ENCODE measurements at places on chromosomes 5 and 9. TPM values are rescaled to one million over a fixed set of nuclear protein-coding genes. Genes with fewer than 3 reads are reported as not detected.

Gene PIP5KL1
- total RNA-seq, result 0.28 TPM

Gene TARS1
- total RNA-seq, result 219 TPM

Gene SPINK4
- total RNA-seq, result not detected

Gene PDE4D
- total RNA-seq, result 9.2 TPM

- no peak overlapping the region for H3K27ac ChIP-seq
- no peak for DNase-seq
- no peaks in the 10 kb centered on the region for H3K27me3 ChIP-seq
- H3K4me1 ChIP-seq, result no peaks in the 10 kb centered on the region
- H3K36me3 ChIP-seq, result no peaks in the 10 kb centered on the region
- H3K4me3 ChIP-seq, result no peak overlapping the region
Observed at GRCh38 chr5:148201151-148201550, 1.7 kb upstream of the SPINK6 start.

GRCh38 chr5:122376250-122376649, 64.2 kb downstream of the SNCAIP start:
- H3K27me3 ChIP-seq, result no peaks in the 10 kb centered on the region
- H3K36me3 ChIP-seq, result no peaks in the 10 kb centered on the region
- no peak overlapping the region for H3K4me3 ChIP-seq
- DNase-seq, result no peak

GRCh38 chr5:88689668-88690408, 193.1 kb downstream of the MEF2C start:
- H3K4me3 ChIP-seq, result no peak overlapping the region
- H3K27ac ChIP-seq, result no peak overlapping the region
- H3K27me3 ChIP-seq, result peaks cover 96% of the 10 kb centered on the region
- peaks cover 3% of the 10 kb centered on the region for H3K4me1 ChIP-seq

DNA sequence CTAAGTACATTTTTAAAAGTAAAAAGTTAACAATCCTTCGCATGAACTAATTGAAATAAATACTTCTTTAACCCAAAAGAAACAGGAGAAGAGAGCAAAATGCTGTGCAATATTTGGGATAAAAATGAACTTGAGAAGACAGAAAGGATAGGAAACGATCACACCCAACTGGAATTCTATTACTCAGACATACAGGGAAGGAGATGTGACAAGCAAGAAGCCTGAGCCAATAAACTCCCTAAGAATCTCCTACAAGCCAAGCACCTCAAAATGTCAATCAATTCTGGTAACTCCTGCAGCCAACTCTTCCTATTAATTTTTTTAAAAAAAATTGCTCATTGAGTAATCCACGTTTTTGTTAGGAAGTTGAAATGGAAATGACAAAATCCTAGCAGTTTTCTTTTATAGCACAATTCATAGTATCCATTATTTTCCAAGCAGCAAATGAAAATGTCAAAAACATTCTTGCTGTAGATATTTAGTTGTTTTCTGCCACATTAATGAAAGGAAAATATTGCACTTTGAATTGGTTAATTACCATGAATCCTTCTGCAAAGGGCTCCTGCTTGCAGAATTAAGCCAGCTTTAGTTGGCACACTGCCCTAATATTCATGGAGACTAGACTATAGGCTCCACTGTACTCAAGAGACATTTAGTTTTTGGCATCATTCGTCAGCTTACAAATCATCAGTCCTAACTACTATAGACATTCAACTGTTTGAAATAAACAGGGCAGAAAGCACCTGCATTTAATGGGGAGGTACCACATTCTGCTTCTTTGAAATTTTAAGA, 89.0 kb downstream of the RFX3 start:
- no peaks in the 10 kb centered on the region for H3K36me3 ChIP-seq
- H3K4me3 ChIP-seq, result no peak overlapping the region
- no peak overlapping the region for H3K27ac ChIP-seq
- H3K27me3 ChIP-seq, result no peaks in the 10 kb centered on the region
- peaks cover 2% of the 10 kb centered on the region for H3K4me1 ChIP-seq

DNA sequence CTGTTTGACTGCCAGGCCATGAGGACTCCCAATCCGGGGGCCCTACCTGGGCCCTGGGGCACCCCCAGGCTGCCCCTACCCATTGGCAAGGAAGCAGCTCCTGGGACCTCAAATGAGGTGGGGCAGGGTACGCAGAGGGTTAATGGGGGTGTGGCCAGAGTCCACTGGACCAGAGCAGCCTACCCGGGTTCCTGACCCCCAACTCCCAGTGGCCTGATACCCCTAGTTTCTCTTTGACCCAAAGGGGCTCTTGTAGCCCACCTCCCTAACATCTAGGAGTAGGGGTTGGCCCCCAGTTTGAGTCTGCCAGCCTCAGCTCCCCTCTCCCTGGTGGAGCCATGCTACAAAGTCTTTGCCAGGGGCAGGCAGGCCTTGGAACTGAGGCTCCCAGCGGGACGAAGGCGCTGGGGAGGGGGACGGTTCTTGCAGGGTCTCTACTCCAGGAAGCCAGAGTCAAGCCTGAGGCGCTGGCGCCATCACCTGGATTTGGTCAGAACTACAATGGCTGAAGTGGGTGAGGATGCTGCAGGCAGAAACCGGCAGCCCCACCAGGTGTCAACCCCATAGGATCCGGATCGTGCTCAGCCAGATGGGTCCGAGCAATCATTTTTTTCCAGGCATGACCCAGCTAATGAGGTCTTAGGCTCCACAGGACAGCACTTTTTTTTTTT, 8.4 kb upstream of the CERCAM start:
- peak; percentile 31 for DNase-seq
- no peak overlapping the region for H3K27ac ChIP-seq
- no peak overlapping the region for H3K4me3 ChIP-seq
- no peaks in the 10 kb centered on the region for H3K4me1 ChIP-seq

GRCh38 chr9:89705651-89706050, 100.8 kb downstream of the GADD45G start:
- H3K27me3 ChIP-seq, result no peaks in the 10 kb centered on the region
- H3K4me3 ChIP-seq, result no peak overlapping the region
- no peak for DNase-seq
- H3K36me3 ChIP-seq, result no peaks in the 10 kb centered on the region
- H3K27ac ChIP-seq, result no peak overlapping the region

DNA sequence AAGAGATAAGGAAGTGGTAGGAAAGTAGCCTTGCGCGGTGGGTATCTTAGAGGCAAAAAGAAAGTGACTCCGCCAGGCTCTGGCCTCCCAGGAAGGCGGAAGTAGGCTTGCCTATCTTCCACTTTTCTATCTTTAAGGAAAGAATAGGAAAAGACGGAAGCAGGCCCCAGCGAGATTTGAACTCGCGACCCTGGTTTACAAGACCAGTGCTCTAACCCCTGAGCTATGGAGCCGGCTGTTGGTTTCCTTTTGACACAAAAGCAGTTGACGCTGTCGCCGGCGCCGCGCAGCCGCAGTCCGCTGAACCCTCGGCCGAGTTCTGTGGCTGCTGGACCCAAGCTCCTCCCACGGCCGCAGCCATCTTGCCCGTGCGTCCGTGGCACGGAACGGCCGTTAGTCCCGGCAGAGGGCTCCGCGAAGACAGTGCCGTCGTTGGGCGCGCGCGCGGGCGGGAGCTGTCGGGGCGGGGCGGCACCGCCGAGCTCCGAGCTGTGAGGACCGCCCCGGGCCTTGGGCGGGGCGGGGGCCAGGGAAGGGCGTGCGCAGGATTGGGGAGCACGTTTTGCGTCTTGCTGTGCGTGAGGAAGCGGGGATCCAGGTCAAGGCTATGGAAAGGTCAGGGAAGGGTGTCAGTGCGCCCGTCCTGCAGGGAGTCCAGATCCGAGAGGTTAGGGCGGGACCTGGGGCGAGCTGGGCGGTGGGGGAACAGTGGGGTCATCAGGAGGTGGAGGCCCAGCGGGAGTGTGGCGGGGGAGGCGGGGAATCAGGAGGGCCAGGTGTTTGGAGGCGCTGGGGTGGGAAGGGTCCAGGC, 13.3 kb downstream of the TRIM7 start:
- DNase-seq, result peak; percentile 94
- no peaks in the 10 kb centered on the region for H3K36me3 ChIP-seq
- peak overlapping the region; percentile 91 for H3K27ac ChIP-seq
- peaks cover 4% of the 10 kb centered on the region for H3K4me1 ChIP-seq
- H3K27me3 ChIP-seq, result no peaks in the 10 kb centered on the region

DNA sequence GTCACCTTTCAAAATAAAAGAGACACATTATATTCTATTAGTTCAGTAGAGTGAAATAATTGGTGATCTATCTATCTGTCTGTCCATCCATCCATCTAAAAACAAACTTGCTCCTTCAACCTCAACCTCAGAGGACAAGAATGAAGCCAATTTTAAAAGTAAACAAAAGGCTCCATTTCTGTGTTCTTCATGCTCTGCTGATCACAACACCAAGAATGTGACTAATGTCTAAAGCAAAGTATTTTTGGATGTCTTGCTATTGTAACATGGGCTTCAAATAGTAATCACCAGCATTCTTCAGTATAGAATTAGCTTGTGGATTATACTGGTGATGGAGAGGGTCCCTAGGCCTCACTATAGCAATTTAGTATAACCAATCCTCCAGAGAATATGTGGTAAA, 1304.4 kb downstream of the MAT2B start:
- H3K4me3 ChIP-seq, result no peak overlapping the region
- no peaks in the 10 kb centered on the region for H3K4me1 ChIP-seq
- no peak for DNase-seq
- no peaks in the 10 kb centered on the region for H3K27me3 ChIP-seq

GRCh38 chr5:92513067-92513466, 1068.0 kb downstream of the NR2F1-AS1 start:
- H3K36me3 ChIP-seq, result no peaks in the 10 kb centered on the region
- peak; percentile 2 for DNase-seq
- H3K27me3 ChIP-seq, result no peaks in the 10 kb centered on the region
- H3K27ac ChIP-seq, result no peak overlapping the region
- no peaks in the 10 kb centered on the region for H3K4me1 ChIP-seq

GRCh38 chr5:10667431-10668057, 93.5 kb downstream of the DAP start:
- no peak for DNase-seq
- H3K4me1 ChIP-seq, result no peaks in the 10 kb centered on the region
- H3K27me3 ChIP-seq, result peaks cover 2% of the 10 kb centered on the region
- no peak overlapping the region for H3K4me3 ChIP-seq
